ENCODE measurements at places on chromosomes 11 and 22.
A peak's percentile ranks its signal among the peaks of the same experiment; 100 is the strongest.

GRCh38 chr22:44214187-44214586 is 33.5 kb downstream of the PARVG start:
- no peak for DNase-seq

- DNase-seq, result no peak
These were observed 14.5 kb upstream of the PARVA start for GRCh38 chr11:12362857-12363256.

- DNase-seq, result no peak
These were observed 55.8 kb downstream of the ELFN2 start for GRCh38 chr22:37371491-37371890.

DNA sequence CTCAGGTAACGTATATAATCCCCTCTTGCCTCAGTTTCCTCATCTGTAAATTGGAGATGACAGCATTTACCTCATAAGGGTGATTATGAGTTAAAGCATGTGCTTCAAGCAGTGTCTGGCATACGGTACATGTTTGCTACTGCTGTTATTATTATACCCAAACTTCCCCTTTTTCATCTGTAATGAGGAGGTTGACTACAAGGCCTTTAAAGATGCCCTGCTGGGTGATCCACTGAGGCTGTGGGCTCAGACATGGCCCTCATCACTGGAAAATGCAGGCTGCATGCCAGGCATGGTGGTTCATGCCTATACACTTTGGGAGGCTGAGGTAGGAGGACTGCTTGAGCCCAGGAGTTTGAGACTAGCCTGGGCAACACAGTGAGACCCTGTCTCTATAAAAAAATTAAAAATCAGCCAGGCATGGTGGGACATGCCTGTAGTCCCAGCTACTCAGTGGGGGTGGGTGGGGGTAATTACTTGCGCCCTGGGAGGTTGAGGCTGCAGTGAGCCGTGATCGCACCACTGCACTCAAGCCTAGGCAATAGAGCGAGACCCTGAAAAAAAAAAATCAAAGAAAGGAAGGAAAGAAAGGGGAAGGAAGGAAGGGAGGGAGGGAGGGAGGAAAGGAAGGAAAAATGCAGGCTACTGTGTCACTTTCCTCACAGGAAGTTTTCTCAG is 4.3 kb downstream of the PIK3IP1 start:
- DNase-seq, result no peak

GRCh38 chr11:24697522-24698111 is 200.8 kb downstream of the LUZP2 start:
- no peak for DNase-seq

DNA sequence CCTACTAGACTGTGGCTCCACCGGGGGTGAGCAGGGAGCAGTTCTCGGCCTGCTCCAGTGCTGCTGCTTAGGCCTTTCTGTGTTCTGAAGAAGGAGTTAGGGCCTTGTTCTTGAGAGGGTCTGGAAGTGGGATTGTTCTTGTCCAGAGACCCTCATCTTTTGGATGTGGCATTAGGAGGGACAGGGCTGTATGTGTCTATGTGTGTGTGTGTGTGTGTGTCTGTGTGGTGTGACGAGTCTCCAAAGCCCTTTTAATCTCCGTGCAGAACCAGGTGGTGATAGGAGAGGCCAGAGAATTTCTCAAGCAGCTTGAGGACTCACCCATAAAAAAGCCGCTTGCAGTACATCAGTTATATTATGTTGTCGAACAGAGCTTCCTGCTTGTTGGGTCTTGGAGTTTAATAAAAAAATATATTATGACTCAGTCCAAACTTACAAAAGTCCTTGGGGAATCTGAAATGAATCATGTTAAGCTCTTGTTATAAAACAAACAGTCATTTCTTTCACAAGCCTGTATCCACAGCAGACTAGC is 196.5 kb downstream of the TENM4 start:
- no peak for DNase-seq

DNA sequence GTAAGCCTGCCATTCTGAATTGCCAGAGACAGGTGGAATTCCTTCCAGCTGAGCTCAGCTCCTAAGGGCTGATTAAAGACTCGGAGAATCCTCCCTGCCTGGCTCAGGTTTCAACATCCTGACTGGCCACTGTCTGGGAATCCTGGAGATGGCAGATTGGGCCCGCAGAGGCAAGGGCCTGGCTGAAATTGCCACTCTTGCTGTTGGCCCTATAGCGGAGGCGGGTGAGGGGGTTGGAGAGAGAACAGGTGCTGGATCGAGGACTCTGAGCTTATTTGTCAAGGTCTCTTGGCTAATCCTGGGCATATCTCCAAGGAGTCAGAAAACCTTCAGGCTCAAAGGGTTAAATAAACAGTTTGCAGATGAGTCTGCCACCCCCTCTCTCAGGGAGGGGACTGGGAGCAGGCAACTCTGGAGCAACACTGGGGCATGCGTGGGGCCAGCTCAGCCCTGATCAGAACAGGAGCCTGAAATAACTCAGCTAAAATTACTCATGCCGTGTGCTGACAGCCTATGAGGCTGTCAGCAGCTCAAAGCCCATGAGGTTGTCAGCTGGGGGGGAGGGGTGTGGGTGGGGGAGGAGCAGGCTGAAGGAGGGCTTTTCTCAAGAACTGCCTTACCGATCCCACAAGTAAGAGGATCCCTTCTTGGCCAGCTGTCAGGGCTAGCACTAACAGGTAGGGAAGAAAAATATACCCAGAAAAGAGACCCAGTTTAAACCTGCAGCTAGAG is 14.7 kb upstream of the MFRP start:
- DNase-seq, result no peak

DNA sequence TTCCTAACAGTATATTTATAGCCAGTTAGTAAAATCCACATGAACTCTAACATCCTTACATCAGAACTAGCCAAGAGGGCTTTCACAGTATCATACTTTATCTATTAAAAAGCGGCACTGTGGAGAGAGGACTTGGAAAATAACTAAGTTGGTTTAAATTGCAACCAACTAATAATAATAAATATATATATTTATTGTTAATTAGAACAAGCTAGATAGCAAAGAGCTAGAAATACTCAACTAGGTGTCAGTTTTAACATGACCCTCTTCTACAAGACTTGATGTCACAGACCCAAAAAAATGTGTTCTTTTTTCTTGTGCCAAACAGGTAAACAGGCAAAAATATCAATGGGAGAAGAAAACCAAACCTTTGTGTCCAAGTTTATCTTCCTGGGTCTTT is at the start of gene OR2D3:
Gene OR2D3 (plus strand): TSS at position 301 of the 400 bp plus-strand sequence. CDS start 0 bp downstream, at position 301.
- no peak for DNase-seq

DNA sequence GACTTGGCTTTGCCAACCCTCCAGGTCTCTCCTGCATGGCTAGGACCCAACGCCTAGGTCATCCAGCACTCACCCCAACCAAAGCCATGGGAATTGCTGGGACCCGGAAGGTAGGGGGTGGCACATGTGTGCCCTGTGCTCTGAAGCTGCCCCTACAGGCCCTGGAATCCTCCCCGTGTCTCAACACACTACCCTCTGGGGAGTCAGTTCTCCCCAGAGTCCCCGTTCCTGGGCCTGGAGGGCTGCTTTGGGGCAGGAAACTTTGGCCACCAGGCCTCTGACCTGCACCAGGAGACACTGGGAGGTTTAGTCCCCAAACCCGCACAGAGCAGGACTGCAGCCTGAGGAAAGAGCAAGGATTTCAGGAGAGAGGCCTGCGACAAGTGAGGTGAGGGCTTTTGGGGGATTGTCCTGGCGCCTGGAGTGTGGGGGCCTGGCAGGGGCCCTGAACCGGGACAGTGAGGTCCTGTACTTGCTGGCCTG is 495 bp upstream of the IFITM1 start:
- DNase-seq, result no peak

DNA sequence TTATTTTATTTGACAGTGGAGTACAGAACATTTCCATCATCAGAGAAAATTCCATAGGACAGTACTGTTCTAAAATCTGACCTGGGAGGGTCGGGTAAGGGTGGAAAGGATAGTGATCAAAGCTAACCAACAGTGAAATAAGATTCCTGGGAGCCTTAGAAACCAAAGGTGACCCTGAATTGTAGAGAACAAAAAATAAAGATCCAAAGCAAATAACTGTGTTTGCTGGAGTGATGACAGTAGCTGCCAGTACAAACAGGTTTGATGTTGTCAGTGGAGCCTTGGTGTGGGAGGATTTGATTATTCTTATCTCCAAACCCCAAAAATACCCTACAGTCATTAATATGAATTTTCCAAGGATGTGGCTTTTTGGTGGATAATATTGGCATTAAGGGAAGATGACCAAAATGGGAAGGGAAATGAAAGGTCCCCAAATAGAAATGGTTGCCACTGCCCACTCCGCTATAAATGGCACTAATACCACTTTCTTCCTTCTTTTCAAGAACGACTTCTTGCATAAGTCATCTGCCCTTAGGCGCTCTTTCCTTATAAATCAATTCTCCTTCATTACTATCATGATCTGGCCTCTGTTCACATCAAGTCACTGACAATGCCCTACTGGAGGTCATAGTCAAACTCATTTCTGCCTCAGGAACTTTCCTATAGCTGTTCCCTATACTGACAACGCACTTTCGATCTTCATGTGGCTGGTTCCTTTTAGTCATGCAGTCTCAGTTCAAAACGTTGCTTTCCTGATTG is 44.4 kb downstream of the EHF start:
- DNase-seq, result no peak

DNA sequence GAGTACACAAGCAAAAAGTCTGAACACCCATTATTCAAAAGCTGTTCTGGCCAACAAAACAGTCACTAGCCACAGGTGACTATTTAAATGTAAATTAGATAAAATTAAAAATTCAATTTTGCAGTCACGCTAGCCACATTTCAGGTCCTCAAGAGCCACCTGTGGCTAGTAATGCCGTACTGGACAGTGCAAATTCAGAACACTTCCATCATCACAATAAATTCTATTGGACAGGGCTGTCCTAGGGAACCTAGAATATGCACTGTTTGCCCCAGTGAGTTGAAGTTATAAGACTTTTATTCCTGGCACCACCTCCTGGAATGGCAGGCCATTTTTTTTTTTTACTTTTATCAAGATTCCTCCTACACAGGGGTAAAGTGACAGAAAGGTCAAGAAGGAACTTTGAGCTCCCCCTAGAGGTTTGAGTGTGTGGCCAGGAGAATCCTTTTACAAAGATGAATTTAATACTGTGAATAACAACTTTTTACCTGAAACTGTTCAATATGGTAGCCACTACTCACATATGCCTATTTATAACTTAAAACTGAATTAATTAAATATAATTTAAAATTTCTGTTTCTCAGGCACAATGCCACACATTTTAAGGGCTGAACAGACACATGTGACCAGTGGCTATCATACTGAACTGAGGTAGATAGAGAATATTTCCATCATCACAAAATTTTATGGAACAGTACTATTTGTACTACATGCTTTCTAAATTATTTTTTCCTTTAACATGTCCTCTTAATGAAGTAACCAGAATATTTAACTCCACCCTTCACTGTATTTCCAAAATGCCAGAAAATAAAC is 6.5 kb downstream of the MSANTD2 start:
- peak; percentile 5 for DNase-seq

GRCh38 chr22:23216461-23217170 is 36.3 kb downstream of the BCR start:
- DNase-seq, result no peak

DNA sequence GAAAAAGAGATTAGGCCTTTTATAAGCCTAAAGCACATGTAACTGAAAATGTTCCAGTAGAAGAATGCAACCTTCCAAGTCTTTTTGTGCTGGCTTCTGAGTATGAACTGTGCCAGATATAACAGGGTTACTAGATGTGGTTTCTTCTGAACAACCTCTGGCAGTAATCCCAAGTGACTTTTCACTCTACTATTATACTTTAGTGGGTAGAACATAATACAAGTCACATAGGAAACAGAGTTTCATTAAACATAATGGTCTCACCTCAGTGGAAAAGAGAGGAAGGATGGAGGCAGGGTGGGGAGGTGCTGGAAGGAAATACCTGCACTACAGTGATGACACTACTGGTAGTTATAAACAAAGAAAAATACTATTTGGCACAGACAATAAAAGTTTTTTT is 81.3 kb downstream of the PHF21A start:
- no peak for DNase-seq

- DNase-seq, result no peak
These were observed 17.1 kb upstream of the B3GAT1 start for GRCh38 chr11:134429106-134429505.
